ENCODE measurements at places on chromosomes 2 and 18.

GRCh38 chr2:205834796-205835195 lies 152.5 kb downstream of the NRP2 start:
- DNase-seq, result no peak

DNA sequence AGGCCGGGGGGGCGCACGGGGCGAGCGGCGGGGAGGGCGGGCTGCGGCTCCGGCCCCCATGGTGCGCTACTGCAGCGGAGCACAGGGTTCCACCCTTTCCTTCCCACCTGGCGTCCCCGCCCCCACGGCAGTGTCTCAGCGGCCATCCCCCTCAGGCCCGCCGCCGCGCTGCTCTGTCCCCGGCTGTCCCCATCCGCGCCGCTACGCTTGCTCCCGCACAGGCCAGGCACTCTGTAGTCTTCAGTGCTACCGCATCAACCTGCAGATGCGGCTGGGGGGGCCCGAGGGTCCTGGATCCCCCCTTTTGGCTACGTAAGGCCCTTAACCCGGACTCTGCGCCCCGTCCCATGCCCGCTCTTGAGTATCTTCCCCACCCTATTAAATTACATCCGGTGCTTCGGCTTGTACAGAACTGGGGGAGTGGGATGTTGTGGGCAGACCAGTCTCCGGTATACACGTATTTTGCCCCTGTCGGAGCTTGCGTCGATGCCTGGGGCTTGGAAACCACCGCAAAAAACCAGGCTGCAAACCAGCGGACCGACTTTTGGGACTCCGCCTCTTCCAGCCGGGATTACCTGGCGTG lies 598 bp upstream of the WBP1 start:
- no peak for DNase-seq

DNA sequence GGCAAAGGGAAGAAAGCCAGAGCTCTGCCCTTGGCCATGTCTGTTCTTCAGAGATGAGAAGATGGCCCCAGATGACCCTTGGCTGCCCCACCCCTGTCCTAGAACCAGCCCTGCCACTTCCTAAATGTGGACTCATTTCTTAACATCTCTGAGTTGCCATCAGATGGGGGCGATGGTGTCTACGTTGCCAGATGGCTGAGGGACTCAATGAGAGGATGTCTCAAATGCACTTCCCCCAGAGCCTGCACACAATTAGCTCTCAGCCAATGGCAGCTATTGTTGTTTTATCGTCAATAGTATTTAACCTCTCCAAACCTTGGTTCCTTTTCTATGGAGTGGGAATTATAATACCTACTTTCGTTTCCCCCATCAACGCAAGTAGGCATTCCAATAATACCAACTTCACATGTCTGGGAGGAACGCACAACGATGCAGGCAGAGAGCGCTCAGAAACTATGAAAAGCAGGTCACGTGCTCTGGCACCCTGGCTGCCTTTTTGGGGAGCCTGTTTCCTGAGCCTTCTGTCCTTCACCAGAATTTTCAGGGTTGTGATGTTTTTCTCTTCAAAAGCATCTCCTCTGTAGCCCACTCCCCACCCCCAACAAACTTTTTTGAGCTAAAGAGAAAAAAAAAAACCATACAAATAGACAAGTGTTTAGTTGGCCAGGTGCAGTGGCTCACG lies 100.3 kb downstream of the MCFD2 start:
- DNase-seq, result no peak

DNA sequence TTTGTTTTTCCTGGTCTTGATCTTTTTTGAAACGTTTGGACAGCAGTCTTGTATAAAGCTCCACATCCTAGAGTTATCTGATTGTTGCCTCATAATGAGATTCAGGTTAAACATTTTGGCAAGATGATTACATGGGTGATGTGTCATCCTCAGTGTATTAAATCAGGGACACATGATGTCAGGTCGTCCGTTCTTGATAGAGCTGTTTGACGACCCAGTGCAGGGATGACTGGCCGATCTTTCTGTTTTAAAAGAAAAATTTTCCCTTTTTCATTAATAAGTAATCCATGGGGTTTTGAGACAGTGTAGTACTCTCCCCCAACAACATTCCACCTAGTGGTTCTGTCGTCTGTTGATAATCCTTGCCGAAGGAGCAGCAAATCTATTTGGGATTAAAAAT lies 44.5 kb upstream of the SERPINB2 start:
- DNase-seq, result no peak

- no peak for DNase-seq
Measured at GRCh38 chr2:112187805-112188596, 49.8 kb downstream of the FBLN7 start.

DNA sequence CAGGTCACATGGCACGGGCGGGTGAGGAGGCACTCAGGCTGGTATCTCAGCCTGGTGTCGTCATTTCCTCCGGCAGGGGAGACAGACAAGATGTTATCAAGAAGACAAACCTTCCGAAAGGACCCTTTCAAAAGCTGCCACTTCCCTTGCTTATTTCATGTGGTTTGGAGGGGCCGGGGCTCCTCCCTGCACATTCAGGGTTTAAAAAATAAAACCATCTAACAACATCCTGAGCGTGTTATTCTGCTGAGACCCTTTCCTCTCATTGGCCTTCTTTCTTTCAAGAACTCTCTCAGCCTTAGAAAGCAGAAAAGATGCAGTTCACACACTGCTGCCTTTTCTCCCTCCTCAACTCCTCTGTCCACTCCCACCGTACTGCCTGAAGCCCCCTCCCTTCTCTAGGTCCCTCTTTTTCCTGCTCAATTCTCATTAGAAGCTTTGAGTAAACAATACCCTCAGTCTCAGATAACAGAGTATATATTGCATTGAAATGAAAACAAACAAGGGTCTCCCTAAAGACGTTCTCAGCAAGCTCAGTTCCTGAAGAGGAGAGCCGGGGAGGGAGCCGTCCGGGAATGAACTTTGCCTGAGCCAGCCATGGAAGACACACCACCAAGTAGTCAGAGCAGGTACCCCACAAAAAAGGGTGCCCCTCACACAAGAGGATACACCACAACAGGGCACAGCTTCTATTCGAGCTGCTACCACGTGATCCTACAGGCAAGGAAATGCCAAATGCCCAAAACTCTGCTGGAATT lies 9.7 kb downstream of the SMAD7 start:
- DNase-seq, result no peak

DNA sequence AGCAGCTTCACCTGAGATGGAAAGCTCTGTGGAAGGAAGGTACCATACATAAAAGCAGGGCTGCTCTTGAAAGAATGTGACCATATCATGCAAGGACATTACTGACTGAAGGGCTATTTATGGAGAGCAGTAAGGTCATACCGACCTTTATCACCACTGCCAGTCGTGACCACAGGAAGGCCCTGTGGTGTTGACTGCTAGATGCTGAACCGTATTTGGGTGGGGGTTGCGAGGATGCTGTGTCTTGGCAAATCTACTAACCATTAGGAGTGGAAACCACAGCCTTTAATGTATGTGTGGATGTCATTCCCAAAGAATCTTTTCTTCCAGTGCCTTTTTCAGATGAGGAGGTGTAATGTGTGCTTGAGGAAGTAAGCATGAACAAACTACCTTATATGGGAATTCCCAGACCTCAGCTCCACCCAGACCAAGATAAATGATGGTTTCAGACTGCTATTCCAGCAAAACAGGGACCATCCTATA lies 60.8 kb downstream of the LIMS1 start:
- peak; percentile 88 for DNase-seq

GRCh38 chr2:157845081-157845480 lies 31.0 kb downstream of the ACVR1 start:
- no peak for DNase-seq

- peak; percentile 38 for DNase-seq
Measured at GRCh38 chr2:148338541-148338940, 306.0 kb upstream of the EPC2 start.

DNA sequence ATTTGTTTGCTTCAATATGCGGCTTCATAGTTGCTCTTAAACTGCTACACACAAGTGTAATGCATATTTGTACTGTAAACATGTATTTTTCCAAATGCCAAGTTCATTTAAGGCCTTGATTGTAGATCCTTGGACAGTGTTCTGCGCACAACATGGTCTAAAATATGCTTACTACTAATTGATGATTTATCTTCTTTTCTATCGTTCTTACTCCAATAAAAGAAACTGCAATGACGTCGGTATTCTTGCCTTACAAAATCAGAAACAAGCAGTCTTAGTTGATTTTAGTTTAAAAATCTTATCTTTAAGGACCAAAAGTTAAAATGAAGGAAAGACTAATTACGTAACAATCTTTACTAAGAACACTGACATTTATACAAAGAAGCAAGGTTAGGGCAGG lies 224.3 kb upstream of the SMAD7 start:
- no peak for DNase-seq

GRCh38 chr2:177195194-177195593 lies 17.4 kb upstream of the HNRNPA3 start:
- DNase-seq, result no peak

DNA sequence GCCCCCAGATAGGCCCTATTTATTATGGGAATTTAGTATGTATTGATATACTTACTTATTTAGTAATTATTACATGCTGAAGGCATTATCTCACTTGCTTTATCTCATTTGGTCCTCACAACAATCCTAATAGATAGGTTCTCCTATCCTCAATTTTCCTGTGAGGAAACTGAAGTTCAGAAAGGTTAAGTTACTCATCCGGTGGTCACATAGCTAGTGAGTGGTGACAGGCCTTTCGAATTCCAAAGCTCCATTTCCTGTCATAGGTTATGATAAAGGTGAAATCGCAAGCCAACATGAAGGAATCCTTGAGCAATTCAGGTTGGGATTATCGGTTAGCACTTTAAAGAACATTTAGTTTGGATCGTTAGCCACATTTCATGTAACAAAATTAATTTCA lies 33.3 kb downstream of the NAB1 start:
- no peak for DNase-seq

- no peak for DNase-seq
Measured at GRCh38 chr18:48706731-48707130, 167.9 kb downstream of the CTIF start.

GRCh38 chr2:32417659-32418058 lies 60.8 kb downstream of the BIRC6 start:
- DNase-seq, result no peak

GRCh38 chr2:30239986-30240752 lies 8.8 kb downstream of the LBH start:
- DNase-seq, result no peak

- no peak for DNase-seq
Measured at GRCh38 chr2:159903443-159904126, 105.6 kb upstream of the CD302 start.

- no peak for DNase-seq
Measured at GRCh38 chr2:39685126-39685525, 19.4 kb downstream of the TMEM178A start.

GRCh38 chr2:219106251-219106650 lies 45.5 kb upstream of the IHH start:
- DNase-seq, result no peak

- no peak for DNase-seq
Measured at GRCh38 chr2:169923977-169924376, 96.7 kb downstream of the UBR3 start.

DNA sequence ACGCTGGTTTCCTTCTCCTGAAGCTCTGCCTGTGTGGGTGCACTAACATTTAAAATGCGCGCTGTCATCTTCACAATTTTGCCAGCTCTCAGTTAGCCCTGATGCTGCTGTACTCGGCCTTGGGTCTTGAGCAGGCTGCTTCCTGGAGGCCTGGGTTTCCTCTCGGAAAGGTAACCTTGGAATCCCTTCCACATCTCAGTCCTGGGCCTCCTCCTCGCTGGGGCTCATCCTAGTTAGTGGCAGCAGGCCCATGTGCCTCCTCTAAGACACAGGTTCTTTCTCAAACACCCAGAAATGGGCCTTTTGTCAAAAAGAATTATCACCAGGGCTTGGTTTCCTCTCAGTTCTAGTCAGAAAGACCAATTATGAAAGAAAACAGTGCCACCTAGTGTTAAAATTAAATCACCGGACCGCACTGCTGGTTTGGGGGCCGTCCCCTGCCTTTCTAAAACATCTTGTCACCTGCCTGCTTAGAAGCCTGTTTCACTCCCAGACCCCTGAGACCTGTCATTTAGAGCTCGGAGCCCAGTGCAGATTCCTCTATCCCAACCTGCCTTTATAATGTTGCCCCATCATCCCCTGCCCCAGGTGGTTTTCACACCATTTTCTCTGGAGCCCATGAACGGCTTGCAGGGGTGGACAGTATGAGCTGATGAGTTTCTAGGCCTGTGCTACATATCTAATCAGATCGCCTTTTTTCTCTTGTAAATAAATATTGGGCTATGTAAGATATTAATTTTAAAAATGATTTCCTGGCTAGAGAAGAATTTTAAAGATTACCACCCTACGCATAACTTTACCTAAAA lies 42.4 kb downstream of the HK2 start:
- DNase-seq, result no peak

DNA sequence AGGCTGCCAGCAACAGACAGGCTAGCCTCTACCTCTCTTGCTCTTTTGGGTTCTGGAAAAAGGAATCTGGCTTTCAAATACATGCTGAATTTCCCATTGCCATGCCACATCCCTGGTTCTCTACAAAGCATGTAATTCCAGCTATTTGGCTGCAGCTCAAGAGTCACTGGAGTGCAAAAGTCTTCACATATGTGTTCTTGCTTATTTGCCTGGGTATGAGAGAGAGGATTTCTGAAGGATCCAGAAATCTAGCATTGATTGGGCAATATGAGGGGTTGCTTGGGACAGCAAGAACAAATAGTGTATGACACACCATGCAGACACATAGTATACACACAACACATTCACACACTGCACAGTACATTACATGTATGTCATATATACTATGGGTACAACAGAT lies 30.7 kb upstream of the LGALSL start:
- DNase-seq, result no peak

GRCh38 chr2:226758921-226759640 lies 40.5 kb downstream of the IRS1 start:
- DNase-seq, result peak; percentile 48

GRCh38 chr2:37833423-37833822 lies 91.7 kb upstream of the RMDN2 start:
- no peak for DNase-seq

DNA sequence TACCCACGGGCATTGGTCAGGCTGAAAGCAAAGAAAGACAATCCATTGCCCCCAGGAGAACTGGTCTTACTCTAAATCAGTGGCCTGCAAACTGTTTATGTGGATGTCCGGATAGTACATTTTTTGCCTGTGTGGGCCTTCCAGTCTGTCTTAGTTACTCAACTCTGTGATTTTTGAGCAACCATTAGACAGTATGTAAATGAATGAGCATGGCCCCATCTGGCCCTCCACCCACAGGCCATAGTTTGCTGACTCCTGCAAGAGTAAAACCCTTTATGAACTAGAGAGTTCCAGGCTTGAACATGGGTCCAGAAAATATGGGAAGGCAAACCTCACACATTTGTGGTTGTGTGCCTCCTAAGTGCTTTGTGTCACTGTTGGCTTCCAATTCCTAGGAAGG lies 55.7 kb upstream of the CYP1B1 start:
- DNase-seq, result no peak

Measured in AG04450 (cell line).